NCI-H345 (cell line): ENCODE measurements at places on chromosomes 2 and 18.
A peak's percentile ranks its signal among the peaks of the same experiment; 100 is the strongest.

DNA sequence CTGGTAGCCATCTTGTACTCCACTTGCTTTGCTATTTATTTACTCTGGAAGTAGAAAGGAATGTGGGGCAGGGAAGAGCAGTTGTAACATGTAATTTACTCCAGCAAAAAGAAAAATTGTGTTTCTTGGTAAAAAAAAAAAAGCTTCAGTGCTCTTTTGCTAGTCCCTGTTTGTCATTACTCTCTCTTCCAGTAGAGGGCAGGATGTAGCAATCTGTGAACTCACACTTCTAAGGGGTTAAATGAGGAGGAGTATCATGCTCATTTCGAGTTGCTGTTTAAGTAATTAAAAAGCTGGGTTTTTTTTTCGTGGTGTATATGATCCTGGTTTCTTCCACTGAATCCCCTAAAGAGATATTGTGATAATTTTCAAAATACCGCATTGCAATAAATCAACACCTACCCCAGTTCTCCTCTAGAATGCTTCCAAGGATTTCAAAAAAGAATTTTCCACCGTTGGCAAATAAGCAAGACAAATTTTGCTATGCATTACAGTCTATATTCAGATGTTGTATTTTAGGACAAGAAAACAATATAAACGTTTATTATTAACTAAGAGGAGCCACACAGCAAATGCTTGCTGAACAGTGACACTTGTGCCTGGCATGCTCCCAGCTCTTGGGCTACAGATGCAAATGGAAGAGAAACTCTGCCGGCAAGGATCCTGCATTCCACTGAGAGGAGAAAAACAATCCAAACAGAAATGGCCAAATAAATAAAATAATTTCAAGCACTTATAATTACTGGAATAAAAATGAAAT is 261.6 kb downstream of the ASXL3 start:
- DNase-seq, result peak; percentile 52

DNA sequence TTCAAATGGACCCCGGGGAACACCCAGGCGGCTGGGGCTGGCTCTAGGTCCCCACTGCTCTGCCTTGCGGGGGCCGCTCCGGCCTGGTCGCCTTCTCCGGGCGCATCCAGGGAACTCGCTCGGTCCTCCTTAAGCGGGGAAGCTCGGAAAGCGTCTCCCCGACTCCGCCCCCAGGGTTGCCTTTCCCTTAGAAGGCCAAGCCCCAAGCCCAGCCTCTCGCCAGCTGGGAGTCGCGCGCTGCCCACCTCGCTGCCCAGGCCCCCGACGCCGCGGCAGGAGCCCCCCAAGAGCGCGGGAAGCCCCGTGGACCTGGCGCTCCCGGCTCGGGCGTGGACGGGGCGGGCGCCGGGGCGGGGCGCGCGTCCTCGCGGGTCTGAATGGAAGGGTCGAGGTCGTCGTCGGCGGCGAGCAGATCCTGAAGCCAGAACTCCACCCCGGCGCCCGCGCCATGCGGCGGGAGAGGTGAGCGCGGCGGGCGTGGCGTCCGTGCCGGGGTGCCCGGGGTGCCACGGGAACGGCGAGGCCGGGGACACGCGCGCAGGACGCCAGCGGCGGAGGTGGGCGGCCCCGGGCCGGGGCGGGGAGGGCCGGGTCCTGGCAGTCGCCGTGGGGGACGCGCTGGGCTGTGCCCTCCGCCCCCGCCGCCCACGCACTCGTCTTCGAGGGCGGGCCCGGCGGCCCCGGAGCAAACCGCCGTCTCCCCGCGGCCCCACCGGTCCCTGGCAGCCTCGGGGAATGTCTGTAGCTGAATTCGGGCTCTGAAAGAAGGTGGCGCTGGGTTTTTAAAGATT is at the start of gene BOK:
TSS of gene BOK (plus strand) at position 214 of the 791 bp plus-strand sequence. CDS start 739 bp downstream, outside the sequence.
- DNase-seq, result no peak

DNA sequence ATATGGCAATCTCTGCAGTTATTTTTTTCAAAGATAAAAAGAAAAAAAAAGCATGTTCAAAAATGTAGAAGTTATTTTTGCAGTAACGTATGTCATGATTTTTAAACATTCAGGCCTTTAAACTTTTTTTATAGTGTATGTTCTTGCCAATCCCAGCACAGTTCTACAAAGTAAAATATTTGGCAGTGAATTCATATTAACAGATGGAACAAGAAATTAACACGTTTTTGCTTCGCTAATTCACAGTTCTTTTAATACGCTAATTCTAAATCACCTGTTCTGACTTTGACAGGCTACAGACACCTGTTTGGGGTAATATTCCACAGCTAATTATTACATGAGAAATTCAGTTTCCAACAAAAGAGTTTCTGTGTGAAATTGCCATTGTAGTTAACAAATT is 183.2 kb downstream of the ARHGAP15 start:
- no peak for DNase-seq

DNA sequence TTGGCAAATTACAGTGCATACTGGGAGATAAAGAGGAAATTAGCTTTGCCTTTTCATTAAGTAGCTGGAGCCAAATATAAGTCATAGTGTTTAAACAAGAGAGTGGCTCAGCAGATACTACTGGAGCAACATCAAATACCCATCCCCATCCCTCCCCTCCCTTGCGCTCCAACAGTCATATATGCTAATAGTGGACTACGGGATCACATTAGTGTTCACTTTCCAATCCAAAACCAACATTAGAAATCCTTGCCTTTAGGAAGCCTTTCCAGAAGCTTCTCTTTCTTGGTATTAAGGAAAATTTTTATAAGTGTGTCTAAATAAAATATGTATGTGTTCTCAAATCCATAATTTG is 1669.3 kb downstream of the SUCLG1 start:
- DNase-seq, result no peak
